Breast epithelium (tissue), 4 donors: ENCODE measurements at places on chromosomes 3 and 15. TPM values are rescaled to one million over a fixed set of nuclear protein-coding genes. Genes with fewer than 3 reads are reported as not detected.

Gene MEGF11
- total RNA-seq: not detected

Gene IMPG2
- 0.33 TPM for total RNA-seq

Gene GOLGA8H
- total RNA-seq: 0.29 TPM

Gene HCLS1
- 42.6 TPM for total RNA-seq

Gene CTXN2
- not detected for total RNA-seq

Gene KLHL40
- not detected for total RNA-seq

Gene MNS1
- 2.4 TPM for total RNA-seq

Gene ACY1
- 49.2 TPM for total RNA-seq

Gene TMEM158
- 2.0 TPM for total RNA-seq

Gene PRR20G
- not detected for total RNA-seq

Gene SQOR
- total RNA-seq: 71.2 TPM

Gene GOLGA8Q
- 0.59 TPM for total RNA-seq

Gene UBP1
- total RNA-seq: 73.8 TPM

Gene REC114
- not detected for total RNA-seq

Gene IQCF5
- not detected for total RNA-seq
